ENCODE measurements at places on chromosomes 5 and 9. TPM values are rescaled to one million over a fixed set of nuclear protein-coding genes. Genes with fewer than 3 reads are reported as not detected.

GRCh38 chr9:101311758-101312420, 72.9 kb downstream of the BAAT start:
- DNase-seq, result peak; percentile 75

- DNase-seq, result no peak
Observed at GRCh38 chr5:78046006-78046405, 248.5 kb downstream of the AP3B1 start.

- DNase-seq, result peak; percentile 22
Observed at GRCh38 chr5:152349683-152350526, 55.2 kb downstream of the NMUR2 start.

DNA sequence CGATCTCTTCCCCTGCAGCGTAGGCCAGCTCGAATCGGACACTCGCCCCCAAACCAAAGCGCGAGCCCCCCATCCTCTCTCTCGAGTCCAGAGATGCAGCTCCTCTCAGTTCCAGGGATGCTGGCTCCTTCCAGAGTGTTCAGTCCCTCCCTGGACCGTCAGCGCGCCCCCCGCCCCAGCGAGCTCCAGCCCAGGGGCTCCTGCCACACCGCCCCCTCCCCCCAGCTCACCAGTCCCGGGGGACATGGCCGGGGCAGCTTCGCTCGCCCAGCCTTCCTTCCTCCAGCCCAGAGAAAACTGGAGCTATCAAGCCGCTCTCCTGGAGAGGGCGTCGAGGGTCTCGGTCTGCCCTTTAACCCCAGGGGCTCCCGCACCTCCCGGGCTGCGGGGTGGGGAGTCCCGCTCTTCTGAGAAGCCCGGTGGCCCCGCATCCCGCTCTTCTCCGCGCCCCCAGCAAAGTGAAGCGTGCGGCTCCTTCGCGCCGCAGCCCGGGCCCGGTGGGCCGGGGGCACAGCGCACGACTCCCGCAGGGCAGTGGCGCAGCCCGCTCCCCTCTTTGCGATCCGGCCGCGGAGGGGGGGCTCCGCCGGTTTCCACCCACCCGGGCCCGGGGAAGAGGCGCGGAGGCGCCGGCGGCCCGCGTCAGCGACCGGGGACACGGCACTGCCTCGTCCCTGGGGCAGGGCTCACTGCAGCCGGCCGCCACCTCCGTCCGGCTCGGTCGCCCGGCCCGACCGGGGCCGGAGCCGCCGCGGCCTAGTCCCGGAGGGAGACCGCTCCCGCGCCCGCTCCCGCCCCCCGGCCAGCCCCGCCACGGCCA, 587 bp downstream of the MIER3 start:
- DNase-seq, result no peak

DNA sequence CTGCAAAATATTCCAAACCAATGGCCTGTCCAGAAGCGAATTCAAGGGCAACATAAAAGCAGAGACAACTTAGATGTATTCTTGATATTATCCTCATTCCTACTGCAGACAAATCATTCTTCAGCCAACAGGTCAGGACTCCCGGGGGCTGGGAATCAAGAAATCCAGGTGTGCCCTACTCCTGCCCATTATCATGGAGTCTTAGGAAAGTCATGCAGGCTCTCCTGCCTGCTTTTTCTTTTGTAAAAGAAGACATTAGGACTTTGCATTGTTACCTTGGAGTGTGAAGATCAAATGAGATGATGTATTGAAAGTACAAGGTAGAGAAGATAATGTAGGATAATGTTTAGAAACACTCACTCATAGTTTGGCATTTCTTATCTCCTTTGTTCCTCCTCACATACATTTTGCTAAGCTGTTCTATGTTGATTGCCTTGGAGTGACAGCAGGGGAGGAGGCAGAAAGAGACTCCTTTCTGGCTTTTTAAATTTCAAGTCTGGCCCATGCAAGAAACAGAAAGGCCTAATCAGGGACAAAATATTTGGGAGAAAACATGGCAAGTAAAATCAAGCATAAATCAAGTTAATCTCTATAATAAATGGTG, 113.8 kb downstream of the SV2C start:
- DNase-seq, result no peak

DNA sequence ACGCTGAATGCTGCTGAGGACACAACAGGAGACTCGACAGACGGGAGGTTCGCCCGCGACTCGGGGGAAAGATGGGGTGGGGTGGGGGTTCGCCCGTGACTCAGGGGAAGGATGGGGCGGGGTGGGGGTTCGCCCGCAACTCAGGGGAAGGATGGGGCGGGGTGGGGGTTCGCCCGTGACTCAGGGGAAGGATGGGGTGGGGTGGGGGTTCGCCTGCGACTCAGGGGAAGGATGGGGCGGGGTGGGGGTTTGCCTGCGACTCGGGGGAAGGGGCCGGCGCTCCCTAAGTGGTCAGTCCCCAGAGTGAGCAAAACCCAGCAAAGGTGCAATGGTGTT, 2.2 kb downstream of the LCN6 start:
- DNase-seq, result no peak

GRCh38 chr5:133364936-133365707, 247.2 kb downstream of the FSTL4 start:
- DNase-seq, result no peak

- DNase-seq, result no peak
Observed at GRCh38 chr5:150167908-150168307, 1.3 kb downstream of the CDX1 start.

DNA sequence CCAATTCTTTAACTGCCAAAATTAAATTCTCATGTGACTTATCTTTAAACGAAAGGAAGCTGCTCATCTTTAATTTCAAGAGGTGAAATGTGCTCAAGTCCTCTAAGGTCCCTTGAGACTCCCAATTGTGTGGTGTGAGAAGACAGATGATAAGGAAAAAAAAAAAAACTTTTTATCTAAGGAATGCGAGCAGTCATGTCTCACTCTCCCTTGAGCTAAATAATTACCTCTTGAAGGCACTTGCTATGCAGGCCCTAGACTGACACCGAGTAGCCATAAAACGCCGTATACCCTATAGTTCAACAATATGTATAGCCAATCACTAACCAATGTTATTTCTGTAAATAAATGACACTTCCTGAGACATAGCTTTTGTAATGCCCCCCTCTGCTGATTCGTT, 1.5 kb upstream of the DTWD2 start:
- no peak for DNase-seq

GRCh38 chr9:103997856-103998370, 96.2 kb upstream of the SMC2 start:
- DNase-seq, result no peak

DNA sequence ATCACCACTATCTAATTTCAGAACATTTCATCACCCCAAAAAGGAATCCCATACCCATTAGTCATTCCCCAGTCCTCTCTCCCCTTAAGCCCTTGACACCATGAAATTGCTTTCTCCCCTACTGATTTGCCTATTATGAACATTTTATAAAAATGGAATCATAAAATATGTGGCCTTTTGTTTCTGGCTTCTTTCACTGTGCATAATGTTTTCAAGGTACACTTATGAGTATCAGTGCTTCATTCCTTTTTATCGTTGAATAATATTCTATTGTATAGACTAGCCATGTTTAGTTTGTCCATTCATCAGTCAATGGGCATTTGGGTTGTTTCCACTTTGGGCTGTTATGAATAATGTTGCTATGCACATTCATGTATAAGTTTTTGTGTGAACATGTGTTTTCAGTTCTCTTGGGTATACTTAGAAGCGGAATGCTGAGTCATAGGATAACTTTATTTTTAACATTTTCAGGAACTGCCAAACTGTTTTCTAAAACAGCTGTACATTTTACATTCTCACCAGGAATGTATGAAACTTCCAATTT, 40.4 kb upstream of the FGF1 start:
- peak; percentile 77 for DNase-seq

GRCh38 chr5:74424162-74424868, 216.2 kb downstream of the ENC1 start:
- no peak for DNase-seq

DNA sequence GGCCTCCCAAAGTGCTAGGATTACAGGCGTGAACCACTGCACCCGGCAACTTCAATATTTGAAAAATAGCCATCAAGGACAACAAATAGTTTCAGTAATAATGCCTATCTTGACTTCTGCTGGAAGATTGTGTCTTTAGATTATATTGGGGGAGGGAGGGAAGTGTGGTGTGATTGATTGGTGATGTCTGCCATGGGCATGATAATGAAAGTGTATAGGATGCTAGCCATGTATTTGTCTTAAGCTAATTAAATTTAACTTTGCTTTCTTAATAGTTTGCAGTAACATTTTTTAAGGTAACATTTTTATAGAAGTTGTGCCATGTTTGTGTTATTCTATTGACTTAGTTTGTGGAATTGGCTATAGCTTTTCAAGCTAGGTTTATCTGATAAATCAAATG, 4.6 kb downstream of the JMY start:
- DNase-seq, result no peak

DNA sequence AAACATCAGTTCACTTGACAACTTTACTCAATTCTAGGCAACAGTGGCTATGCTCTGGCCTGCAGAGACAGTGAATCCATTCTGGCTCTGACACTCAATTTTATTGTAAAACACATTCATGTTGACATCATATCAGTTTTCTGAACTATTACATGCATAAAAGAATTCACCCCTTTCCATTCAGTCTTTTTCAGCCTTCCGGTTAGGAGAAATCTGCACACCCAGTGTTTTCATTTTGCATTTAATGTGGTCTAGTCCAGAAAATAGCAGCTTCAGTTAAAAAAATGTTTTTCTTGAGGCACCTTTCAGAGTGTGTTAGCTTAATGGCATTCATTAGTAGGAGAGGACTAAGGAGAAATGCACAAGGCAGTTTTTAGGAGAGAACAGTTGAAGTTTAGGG, 95.1 kb downstream of the PBX3 start:
- DNase-seq, result no peak

GRCh38 chr5:25345240-25345771, 700.5 kb upstream of the CDH10 start:
- no peak for DNase-seq

- DNase-seq, result no peak
Observed at GRCh38 chr5:675871-676698, 17.1 kb downstream of the TPPP start.

- no peak for DNase-seq
Observed at GRCh38 chr9:18906656-18907395, 126.2 kb downstream of the SAXO1 start.

GRCh38 chr5:142982821-142983200, 212.6 kb downstream of the ARHGAP26 start:
- no peak for DNase-seq

DNA sequence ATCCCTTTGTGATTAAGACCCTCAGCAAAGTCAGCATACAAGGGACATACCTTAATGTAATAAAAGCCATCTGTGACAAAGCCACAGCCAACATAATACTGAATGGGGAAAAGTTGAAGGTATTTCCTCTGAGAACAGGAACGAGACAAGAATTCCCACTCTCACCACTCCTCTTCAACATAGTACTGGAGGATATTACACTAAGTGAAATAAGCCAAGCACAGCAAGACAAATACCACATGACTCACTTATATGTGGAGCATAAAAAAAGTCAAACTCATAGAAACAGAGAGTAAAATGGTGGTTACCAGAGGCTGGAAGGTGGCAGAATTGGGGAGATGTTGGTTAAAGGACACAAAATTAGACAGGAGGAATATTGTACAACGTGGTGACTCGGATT, 118.1 kb upstream of the NFIL3 start:
- DNase-seq, result no peak

DNA sequence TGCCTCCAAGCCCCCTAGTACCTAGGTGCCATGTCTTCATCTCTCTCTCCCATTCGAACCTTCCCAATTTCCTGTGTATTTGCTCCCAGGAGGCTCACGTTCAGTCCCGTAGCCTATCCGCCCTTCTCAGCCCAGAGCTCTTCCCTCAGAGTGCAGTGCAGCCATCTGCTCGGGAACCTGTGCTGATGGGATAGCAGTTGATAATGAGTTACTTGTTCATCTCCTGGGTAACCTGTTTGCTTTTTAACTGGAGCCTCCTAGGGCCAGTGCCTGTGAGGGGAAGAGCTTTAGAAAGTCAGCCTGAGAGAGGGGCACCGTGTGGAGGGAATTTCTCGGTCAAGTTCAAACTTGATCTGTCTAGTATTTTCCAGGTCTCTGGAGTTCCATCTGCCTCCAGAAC, 229.8 kb upstream of the IL12B start:
- DNase-seq, result no peak

DNA sequence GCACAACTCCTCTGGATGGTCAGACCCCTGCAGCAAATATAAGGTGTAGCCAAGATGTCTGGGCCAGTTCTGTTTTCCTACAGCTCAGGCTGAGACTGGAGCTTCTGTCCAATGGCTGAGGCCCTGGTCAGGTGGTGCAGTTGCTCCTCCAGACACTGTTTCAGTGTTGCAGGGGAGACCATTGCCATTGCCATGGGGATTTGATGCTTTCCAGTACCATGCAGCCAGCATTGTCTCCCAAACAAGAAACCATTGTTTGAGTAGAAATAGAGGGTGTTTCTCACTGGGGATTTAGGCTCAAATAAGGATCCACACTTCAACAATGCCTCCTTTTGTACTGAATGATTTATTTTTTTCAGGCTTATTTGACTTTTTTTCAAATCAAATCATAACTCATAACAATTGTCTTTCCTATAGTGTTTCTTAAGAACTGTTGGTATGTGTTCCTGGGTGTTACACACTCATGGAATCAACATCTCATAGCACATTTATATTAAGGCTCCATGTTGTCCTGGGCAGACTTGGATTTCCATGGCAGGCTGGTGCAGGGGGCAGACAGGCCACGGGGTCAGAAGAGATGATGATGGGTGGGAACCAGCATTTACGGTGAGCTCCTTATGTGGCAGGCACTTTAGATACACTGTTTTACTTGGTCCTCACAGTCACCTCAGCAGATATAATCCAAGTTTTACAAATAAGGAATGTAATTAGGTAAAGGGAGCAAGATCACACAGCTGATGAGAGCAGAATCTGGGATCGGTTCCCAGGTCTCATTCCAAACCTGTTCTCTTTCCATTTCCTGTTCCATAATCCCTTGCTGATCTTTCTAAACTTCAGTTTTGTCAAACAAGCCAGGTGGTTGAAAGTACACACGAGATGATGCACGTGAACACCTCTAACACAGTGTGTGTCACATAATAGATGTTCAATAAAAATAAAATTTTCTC, 95.9 kb upstream of the GNAQ start:
- DNase-seq, result no peak

GRCh38 chr9:17402309-17402708, 176.6 kb upstream of the SH3GL2 start:
- DNase-seq, result no peak

EQTN gene
- polyA plus RNA-seq, result not detected

SYNPO gene
- polyA plus RNA-seq, result 44.0 TPM

PLPP7 gene
- polyA plus RNA-seq, result 22.5 TPM

SPATA31A3 gene
- polyA plus RNA-seq, result not detected

SLCO6A1 gene
- not detected for polyA plus RNA-seq

MYMK gene
- polyA plus RNA-seq, result 36.0 TPM

C9 gene
- polyA plus RNA-seq, result 0.62 TPM

LRRC19 gene
- 0.12 TPM for polyA plus RNA-seq

BAAT gene
- 0.74 TPM for polyA plus RNA-seq

DEPDC1B gene
- 3.3 TPM for polyA plus RNA-seq

ESM1 gene
- polyA plus RNA-seq, result 4.3 TPM

SV2C gene
- 0.23 TPM for polyA plus RNA-seq

LHX6 gene
- 5.3 TPM for polyA plus RNA-seq

NADK2 gene
- polyA plus RNA-seq, result 51.3 TPM

TCF7 gene
- polyA plus RNA-seq, result 21.6 TPM

DMRTA1 gene
- polyA plus RNA-seq, result 0.12 TPM
